Lung microvascular endothelial cell (primary cell): ENCODE measurements at places on chromosomes 4 and X. TPM values are rescaled to one million over a fixed set of nuclear protein-coding genes. Genes with fewer than 3 reads are reported as not detected.

DNA sequence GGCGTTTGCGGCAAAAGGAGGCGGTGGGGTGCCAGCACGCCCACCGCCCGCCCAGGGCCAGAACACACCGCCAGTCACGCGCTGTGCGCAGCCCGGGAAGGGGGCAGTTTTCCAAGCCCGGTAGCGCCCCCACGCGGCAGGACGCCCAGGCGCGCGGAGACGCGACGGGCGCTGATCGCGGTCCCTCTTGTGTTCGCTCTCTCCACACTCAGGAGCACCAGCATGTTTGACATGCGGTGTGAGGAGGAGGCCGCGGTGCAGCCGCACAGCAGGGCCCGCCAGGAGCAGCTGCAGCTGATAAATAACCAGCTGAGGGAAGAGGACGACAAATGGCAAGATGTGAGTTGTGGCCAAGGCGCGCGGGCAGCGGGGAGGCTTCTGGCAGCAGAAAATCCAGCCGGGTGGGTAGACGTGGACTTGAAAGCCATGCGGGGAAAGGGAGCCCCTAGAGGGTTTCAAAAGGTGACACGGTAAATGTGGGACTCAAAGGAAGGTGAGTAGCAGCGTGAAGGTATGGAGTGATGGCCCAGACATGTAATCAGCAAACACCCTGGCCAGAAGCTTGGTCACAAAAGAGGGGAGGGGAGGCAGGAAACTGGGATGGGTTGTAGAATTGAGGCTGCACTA is 104.1 kb downstream of the PHOX2B start:
- peak; percentile 56 for DNase-seq

DNA sequence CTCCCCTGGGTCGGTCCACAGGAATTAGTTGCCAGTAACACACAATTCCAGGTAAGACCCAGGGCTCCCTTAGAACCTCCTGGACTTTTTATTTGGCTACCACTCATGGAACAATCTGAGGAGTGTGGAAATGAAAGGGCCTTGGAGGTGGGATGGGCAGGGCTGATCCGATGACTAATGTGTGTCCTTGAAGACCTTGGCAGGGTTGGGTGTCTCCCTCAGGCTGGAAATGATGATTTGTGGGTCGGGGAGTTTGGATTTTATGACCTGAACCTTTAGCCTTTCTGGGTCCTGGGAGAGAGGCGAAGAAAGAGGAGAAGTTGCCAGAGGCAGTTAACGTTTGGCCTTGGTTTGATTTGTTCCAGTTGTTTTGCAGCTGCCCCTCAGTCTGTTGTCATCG is 425.0 kb downstream of the MID1IP1 start:
- DNase-seq, result no peak

DNA sequence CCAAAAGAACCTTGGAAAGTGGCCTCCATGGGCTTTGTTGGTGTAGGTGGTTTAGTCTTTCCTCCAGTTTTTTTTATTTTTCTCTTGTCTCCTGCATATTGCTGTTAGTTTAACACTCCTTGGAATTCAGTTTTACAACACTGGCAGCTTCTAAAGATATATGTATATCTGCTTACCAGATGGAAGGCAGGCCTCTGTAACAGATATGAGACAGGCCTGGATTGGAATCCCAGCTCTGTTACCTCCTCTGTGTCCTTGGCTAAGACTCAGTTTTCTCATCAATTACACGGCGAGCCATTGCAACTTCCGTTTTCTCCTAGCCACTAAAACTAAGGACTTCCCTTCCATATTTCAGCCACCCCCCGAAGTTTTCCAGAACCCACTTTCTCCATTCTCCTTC is 133.4 kb upstream of the SMAD1 start:
- no peak for DNase-seq

DNA sequence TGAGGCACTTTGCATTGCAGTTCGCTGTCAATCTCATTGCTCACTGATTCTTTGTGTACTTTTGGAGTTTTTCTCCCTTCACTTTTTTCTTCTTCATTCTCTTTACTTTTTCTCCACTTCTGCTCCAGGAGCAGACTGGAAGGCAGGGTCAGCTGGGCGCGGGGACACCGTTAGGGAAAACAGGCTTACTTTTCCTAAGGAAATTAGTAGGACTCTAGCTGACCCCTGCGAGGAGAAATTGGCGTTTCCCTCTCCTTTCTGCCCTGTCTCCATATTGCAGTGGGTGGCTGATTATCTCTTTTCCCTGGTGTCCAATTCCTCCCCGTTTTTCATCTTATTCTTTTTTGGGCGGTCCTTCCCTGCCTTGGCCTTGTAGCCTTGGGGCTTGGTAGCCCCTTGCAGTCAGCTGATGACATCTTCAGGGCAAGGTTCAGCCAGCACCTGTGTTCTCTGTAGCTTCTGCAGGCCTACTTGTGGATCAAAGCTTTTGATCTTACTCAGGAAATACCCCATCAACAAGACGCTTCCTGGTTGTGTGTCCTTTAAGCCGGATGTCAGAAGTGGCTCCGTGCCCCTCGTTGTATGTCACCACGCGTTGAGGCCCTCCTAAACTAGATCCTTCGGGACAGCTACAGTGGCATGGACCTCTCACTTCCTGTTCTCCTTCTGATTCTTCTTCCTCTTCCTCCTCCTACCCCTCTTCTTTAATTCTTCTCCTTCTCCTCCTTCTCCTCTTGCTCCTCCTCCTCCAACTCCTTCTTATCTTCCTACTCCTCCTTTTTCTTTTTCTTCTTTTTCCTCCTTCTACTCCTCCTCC is 36.1 kb downstream of the NBDY start:
- DNase-seq, result peak; percentile 15

GRCh38 chr4:36142504-36142903 is 101.8 kb downstream of the ARAP2 start:
- DNase-seq, result no peak

- DNase-seq, result no peak
Observed at GRCh38 chr4:143254491-143255226, 69.9 kb downstream of the USP38 start.

- no peak for DNase-seq
Observed at GRCh38 chr4:25755911-25756310, 100.3 kb downstream of the SLC34A2 start.

DNA sequence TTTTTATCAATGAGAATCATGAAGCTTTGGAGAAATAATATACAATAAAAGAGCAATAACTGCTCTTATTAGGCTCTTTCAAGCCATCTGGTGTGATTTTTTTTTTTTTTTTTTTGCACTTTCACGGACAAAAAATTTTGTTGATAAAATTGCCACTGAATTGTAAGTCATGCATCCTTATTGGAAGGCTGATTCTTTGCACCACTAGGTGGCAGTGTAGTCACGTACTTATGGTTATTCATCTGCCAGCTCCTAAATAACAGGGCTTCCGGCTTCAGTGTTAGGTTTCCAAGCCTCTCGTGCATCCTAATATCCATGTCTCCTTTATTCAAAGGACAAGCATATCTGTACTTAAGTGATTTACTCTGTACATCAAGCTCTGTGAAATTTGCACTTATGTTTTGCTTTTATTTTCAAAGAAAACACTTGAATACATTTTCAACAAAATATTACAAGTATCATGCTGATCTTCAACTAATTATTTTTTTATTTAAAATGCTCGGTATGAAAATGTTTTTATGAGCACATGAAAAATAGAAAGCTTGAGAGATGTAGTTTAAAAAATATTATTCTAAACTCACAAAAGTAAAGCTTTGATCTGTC is 1578.3 kb upstream of the TENM3 start:
- DNase-seq, result peak; percentile 85

The N4BP2 gene
- total RNA-seq, result 4.6 and 5.6 TPM in 2 replicates

The SCML1 gene
- 4.1 and 5.2 TPM in 2 replicates for total RNA-seq

The FGF5 gene
- 0.22 TPM in 1 of 2 replicates, not detected in the other for total RNA-seq

The AMTN gene
- total RNA-seq, result not detected in 2 replicates

The LAGE3 gene
- 12.6 and 19.8 TPM in 2 replicates for total RNA-seq

The ARHGEF38 gene
- total RNA-seq, result not detected in 2 replicates

The ELF4 gene
- total RNA-seq, result 9.7 and 10.2 TPM in 2 replicates
